ENCODE measurements at places on chromosomes 6 and 20.

DNA sequence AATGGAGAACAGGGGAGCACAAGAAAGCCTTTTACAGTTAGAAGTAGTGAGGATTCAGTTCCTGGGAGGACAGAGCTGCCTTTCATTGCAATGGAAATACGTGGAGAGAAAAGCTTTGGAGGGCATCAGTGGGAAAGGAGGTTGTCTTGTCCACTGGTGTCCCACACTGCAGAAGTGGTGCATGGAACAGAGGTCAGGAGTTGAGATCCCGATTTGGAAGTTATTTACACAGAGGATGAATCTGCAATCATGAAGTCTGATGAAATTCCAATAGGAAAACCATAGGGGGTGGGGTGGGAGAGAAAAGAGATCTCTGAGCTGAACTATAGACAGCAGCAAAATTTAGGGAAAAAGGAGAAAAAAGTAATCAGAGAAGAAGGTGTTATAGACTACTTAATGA is 33.6 kb downstream of the ADGRG6 start:
- DNase-seq: no peak

- DNase-seq: no peak
These were observed 64.3 kb upstream of the ID4 start for GRCh38 chr6:19772891-19773290.

GRCh38 chr20:1417790-1418189 is 24.9 kb upstream of the FKBP1A start:
- no peak for DNase-seq

DNA sequence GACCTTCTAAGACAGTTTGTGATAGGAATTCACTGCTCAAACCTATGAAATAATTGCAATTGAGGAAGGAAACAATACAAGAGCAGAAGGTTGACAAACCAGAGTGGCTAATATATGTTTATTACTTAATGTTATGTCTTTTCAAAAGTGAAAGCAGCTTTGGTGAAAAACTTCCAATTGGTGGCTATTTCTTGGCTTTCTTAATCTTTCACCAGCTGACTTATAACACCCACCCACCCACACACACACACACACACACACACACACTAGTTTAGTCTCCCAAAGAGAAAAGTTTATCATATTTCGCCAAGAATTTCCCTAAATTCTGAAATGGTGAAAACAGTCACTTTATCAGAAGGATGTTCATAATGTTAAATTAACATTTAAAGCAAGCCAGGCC is 583.5 kb downstream of the EYS start:
- no peak for DNase-seq

DNA sequence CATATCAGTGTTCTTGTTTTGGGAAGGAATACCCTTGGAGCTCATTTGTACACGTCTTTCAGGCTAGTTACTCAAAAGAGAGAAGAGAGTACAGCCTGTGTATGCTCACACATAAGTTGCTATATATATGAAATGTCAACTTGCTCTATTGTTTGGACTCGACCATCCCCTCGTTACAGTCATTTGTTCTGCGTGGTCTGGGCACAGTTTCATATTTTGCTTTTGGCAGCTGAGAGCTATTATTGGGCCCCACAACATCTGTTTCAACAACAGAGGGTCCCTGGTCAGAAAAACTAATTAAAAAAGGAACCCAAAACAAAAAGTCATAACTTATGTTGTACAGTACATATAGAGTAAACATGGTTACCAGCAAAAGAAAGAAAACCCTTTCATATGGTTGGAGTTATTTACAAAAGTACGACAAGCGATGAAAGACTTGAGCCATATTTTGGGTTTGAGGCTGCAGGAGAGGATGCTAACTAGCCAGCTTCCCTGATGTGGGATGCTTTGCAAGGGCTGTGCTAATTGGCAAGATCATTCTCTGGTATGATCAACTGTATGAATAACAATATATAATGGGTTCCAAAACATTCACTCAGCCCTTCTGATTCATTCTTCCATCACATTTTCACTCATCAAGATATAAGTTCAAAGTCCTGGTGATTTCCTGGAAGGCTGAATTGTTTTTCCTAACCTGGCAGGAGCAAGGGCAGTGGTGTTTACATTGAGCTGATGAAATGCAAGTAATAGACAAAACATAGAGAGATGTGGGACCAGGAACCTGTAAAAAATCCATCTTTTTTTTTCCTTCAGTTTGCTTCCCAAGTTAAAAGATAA is 137.9 kb downstream of the RPS12 start:
- no peak for DNase-seq

- DNase-seq: no peak
These were observed 84.2 kb downstream of the EPB41L2 start for GRCh38 chr6:130978660-130979396.

DNA sequence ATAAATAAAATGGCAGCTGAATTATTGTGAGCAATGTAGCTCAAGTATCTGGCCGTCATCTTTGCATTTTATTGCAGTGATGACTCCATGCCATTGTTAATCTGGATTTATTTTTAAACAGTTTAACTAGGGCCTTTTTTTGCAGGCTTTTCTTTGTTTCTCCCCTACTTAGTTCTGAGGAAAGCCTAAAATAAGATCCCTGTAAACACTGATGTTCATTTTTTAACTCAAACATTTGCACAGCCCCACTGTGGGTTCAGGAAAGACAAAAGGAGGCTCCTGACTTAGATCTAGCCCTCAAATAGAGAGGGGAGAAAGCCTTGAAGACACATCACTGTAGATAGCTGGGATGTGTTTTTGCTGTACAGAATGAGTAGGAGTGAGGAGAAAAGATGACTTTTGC is 69.2 kb downstream of the PLEKHG1 start:
- no peak for DNase-seq

GRCh38 chr6:36361071-36361470 is 24.4 kb upstream of the BNIP5 start:
- DNase-seq: no peak

DNA sequence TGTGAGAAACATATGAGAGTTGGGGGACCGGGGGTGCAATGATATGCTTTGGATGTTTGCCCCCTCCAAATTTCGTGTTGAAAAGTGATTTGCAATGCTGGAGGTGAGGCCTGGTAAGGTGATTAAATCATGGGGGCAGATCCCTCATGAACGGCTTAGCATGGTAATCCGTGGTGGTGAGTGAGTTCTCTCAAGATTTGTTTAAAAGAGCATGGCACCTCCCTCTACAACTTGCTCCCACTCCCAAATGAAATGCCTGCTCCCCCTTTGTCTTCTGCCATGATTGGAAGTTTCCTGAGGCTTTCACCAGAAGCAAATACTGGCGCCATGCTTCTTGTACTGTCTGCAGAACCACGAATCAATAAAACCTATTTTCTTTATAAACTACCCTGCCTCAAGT is 2.5 kb downstream of the DEK start:
- no peak for DNase-seq
